Body of pancreas (tissue), 4 donors: ENCODE measurements at places on chromosomes 7 and 10. TPM values are rescaled to one million over a fixed set of nuclear protein-coding genes. Genes with fewer than 3 reads are reported as not detected.

Gene DYDC2
- total RNA-seq, result not detected

Gene RAPGEF5
- 151 TPM for total RNA-seq

DNA sequence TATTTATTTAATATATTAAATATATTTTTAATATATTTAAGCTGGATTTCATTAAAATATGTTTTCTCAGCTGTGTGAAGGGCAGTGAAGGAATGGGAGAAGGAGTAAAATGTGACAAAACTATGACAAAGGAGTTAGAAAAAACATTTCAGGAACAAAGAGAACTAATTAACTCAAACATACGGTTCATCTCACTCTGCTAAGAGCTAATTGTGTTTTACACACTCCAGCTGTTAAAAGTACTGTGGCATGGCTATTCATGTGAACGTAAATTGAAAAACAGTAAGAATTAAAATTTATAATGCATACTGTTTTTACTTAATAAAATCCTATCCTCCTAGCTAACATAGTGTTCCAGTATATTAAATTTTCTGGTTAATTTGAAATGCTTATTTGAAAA, 262.5 kb upstream of the GNAI1 start:
- H3K27me3 ChIP-seq, result no peaks in the 10 kb centered on the region
- no peak for DNase-seq
- no peaks in the 10 kb centered on the region for H3K36me3 ChIP-seq
- H3K27ac ChIP-seq, result no peak overlapping the region

DNA sequence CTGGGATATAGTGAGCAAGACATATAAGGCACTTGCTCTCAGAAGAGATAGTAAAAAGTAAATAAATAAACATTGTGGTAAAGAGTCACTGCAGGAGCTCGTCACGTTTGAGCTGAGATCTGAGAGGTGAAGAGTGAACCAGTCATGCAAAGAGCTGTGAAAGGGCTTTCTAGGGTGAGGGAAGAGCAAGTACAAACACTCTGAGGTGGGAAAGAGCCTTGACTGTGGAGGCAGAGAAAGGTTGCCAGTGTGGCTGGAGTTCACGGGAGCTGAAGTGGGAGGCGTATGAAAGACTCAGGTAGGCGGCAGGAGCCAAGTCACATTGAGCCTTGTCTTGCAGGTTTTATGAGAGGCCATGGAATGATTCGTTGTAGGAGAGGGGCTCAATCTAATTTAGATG, 141.0 kb downstream of the C1GALT1 start:
- H3K27me3 ChIP-seq, result no peaks in the 10 kb centered on the region
- H3K4me3 ChIP-seq, result no peak overlapping the region
- no peak overlapping the region for H3K27ac ChIP-seq
- no peak for DNase-seq
- no peaks in the 10 kb centered on the region for H3K36me3 ChIP-seq
- H3K4me1 ChIP-seq, result no peaks in the 10 kb centered on the region

DNA sequence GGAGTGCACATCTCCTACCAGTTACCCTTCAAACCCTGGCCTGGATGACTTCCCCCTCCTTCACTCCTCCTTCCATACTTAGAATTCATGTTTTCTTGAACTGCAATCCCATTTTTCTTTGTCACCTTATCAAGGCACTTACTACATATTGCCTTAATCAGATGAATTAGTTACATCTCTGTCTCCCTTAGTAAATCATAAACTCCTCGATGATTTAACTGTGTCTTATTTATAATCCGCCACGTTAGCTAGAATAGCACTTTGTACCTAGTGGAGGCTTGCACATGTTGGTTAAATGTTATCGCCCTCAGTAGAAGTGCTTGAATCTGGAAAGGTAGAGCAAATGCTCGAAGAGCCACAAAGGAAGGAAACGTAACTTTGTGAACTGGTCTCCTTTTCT, 94.7 kb upstream of the RAB11FIP2 start:
- H3K27me3 ChIP-seq, result no peaks in the 10 kb centered on the region
- H3K4me1 ChIP-seq, result no peaks in the 10 kb centered on the region
- DNase-seq, result no peak
- H3K4me3 ChIP-seq, result no peak overlapping the region
- H3K27ac ChIP-seq, result no peak overlapping the region

GRCh38 chr10:24841530-24841929, 110.9 kb downstream of the PRTFDC1 start:
- DNase-seq, result no peak
- no peaks in the 10 kb centered on the region for H3K4me1 ChIP-seq
